ENCODE measurements at places on chromosomes 3 and 15.

DNA sequence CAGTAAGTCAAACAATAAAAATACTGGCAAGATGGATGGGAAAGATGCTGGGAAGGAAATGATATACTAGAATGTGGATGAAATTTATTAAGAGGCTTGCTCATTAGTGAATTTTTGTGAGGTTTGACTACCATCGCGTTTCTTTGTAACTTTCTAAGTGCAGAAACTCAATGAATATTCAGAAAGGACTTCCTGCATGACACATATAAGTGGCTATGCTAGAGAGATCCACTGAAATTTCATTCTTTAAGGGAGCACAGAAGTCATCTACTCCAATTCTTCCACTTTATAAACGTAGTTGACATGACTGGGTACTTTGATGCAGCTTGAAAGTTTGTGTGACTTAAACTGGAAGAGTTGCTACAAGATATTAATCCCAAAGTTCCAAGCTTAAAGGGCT, 88.0 kb downstream of the SHQ1 start:
- DNase-seq, result no peak

GRCh38 chr3:157471064-157471463, 32.2 kb downstream of the VEPH1 start:
- no peak for DNase-seq

DNA sequence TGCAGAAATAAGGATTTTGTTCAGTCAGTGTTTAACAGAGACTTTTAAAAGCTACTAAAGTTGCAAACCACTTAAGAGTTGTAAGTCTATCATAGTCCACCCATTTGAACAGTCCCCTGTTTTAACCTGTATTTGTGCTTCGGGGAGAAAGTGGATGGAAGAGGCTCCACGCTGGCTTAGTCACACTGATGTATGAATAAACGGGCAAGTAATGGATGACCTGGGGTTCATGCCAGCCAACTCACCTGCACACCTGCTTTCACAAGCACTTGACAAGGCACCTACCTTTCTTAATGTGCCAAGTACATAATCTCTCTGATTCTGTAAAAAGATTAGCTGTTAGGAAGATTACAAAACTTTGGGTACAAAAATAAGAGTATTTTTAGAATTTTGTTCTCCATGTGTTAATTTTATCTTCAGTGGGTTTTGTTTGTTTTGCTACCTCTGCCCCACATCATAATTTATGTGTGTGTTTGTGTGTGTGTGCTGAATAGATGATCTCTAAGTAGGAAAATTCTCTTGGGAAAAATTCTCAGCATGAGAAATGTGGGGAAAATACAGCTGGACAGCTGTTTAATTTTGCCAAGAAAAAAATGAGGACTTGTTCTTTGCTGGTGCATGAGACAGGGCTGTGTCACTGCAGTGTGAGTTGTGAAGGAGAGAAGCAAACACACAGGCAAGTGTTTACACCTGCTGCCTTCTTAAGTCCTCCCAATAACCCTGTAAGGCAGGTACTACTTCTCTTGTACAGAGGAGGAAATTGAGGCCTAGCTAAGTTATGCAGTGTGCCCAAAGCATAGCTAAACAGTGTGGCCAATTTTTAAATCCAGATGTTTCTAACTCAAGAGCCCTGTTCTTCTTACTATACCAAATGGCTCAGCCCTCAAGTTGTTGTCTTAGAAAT, 181.2 kb upstream of the IL12A start:
- peak; percentile 33 for DNase-seq

DNA sequence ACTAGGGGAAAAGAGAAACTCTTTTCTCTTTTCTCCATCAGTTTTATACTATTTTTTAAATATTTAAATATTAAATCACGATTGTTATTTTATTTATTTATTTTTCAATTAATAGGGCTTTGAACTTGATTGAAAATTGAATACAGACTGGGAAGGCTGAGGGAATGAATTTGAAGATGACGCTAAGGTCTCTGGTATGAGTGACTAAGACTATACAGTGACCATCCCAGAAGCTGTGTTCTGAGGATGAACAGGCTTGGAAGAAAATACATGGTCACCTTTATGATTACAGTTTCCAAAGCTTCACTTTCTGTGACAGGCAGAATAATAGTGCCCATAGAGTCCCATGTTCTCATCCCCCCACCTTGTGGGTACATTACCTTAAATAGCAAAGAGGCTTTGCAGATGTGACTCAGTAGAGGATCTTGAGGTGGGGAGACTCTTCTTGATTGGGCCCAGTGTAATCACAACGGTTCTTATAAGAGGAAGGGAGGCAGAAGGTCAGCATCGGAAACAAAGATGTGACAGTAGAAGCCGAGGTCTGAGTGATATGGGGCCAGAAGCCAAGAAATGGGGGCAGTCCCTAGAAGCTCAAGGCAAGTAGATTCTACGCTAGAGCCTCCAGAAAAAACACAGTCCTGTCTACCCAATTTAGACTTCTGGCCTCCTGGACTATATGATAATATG, 51.0 kb upstream of the LPP start:
- no peak for DNase-seq

- DNase-seq, result peak; percentile 68
Observed at GRCh38 chr3:117903226-117903625, 1131.4 kb downstream of the IGSF11 start.

DNA sequence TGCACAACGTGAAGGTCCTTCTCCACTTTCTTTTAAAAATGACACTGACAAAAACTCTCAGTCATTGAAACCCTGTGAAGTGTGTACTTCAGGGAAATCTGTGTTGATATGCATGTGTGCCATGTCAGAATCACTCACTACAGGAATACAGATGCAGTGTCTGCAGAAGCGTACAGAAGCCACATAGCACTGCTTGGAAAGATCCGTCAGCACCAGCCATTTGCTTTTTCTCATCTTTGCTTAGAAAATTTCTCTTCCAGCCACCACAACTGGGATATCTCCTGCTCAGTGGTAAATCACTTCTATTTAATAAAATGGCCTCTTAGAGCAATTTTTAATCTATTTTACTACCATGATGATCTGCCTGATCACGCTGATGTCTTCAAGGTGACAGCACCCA, 91.3 kb upstream of the ARHGEF26 start:
- DNase-seq, result no peak

- peak; percentile 87 for DNase-seq
Observed at GRCh38 chr3:11643605-11644087, at the start of gene VGLL4. VGLL4 (minus strand) TSS chr3:11643915; CDS start chr3:11643518, 397 bp downstream.

DNA sequence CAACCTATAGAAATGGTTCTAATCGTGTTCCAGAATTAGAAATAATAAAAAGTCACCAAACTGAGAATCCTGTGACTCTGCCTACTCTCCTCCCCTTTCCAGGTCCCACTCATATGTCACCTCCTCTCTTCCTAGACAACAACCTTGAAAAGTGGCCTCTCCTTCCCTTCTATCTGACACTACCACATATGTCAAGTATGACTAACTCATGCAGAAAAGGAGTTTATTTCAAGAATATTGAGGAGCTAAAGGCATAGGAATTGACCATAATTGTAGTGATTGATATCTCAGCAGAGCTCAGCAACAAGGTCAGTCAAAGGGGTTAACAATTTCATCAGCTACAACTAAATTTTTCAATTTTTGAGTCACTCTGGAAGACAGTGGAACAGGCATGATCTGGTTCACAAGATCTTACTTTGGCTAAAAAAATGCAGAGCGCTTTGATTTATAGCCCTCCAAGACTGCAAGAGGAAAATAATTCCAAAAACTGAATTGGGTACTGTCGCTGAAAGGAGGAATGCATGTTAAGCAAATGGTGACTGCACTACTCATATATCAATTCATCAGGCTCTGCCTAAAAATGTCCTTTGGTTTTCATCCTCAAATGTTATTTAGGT, 160.6 kb upstream of the ARHGEF26 start:
- no peak for DNase-seq

- peak; percentile 95 for DNase-seq
Observed at GRCh38 chr15:29670998-29671981, 151.0 kb downstream of the TJP1 start.

DNA sequence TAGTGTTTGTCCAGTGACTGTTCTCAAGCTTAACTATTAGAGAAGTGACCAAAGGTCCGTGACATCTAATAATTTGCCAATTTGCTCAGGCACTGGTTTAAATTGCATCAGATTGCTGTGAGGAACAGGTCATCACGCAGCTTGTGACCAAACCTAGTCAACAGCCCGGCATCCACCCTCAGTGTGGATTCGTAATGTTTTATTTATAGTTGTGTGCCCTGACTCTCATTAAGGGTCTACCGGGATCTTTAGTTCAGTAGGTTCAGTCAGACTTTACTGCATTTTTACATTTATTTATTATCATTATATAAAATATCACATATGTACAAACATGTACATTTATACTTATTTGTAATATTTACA, 46.4 kb upstream of the PGPEP1L start:
- DNase-seq, result no peak
